ENCODE measurements at places on chromosomes 1 and 21.
A peak's percentile ranks its signal among the peaks of the same experiment; 100 is the strongest.

DNA sequence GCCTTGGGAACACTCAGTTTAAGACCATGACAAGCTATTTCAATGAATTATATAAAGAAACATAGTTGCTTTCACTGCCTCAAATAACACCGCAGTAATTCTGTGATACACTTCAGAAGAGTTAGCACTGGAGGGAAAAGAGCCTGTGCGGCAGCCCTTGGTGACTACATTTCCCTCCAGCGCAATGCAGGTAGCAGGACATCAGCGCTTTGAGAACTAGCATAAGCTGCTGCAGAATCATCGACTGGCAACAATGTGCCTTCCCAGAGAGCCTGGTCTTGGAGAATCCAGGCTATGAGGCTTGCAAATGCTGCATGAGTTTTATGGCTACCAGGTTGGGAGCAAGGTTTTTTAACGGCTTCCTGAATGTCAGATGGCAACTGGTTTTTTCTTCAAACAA lies 7.5 kb downstream of the NRIP1 start:
- DNase-seq: no peak

DNA sequence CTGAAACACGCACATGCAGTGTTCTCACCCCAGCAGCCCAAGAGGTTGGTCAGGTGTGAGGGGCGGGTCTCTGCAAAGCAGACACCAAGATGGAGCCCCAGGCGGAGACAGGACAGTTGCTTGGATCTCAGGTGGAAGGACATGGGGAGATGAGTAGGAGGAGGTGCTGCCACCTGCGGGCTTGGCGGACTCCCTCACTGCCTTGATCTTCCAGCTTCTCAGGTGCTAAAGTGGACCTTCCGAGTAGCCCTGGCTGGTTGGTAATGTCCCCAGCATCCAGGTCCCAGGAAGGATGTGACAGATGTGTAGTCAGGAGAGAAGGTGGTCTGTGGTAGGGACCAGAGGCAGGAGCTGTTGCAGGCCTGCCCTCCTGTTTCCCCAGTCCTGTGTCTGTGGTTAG lies 114.1 kb downstream of the AJAP1 start:
- no peak for DNase-seq

GRCh38 chr1:177592624-177593023 lies 377.2 kb downstream of the SEC16B start:
- DNase-seq: no peak

GRCh38 chr1:91557826-91558225 lies 57.2 kb downstream of the CDC7 start:
- no peak for DNase-seq

GRCh38 chr1:79825551-79825950 lies 819.0 kb upstream of the ADGRL4 start:
- no peak for DNase-seq

DNA sequence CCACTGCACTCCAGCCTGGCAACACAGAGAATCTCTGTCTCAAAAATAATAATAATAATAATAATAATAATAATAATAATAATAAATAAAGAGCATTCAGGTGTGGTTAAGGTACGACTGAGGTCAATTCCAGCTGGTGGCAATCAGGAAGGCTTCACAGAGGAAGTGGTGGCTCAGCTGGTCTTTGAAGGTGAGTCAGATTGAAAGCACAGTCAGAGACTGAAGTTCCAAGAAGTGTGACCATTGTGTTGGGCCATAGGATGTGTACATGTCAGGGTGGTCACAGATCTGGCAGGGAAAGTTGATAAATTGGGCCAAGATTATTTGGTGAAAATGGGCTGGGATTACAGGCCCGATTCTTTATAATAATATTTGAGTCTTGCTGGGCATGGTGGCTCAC lies 31.0 kb upstream of the MED18 start:
- DNase-seq: no peak

DNA sequence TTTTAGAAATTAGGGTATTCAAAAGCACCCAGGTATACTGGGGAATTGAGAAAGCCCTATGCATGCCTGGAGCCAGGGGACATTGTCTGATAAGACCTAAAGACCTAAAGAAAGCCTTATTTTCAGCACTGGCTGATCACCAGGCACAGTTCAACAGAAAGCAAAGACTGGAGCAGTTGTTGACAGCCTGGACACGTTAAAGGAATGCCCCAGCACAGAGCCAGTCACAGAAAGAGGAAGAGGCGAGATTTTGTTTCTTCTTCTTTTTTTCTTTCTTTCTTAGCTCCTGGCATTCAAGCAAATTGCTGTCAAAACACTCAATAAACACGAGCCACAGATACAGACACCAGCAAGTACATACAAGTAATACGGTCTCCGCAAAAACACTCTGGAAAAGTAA lies 40.4 kb downstream of the RNF187 start:
- DNase-seq: no peak

DNA sequence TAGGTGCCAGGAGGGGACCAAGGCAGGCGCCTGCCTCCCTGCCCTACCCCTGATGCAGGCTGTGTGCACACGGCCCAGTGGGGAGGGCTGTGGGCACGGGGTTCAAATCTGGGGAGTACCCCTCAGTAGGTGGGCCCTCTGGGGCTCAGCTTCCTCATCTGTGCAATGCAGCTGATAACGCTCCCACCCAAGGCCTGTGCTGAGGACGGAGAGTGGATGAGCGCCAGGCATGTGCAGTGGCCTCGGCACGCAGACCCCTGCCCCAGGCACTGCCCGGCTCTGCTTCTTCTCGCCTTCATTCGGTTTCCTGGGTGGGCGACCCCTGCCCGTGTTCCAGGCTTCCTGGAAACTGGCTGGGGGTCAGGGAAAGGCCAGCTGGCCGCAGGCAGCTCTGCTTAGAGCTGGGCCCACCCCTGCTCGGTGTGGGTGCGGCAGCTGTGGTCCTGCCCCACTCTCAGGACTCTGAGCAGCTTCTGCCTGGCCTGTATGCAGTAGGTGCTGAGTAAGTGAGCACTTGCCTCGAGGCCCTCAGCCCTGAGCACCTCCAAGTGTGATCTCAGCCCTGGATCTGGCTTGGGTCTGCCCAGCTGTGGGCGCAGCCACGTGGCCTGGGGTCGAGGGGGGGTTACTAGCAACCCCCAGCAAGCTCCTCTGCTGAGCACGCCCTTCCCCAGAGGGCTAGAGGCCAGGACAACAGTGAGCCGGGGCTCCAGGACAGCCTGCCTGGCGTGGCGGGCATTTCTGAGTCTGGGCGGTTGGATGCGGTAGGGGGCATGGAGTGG lies 11.9 kb upstream of the TNFRSF14 start:
- DNase-seq: peak; percentile 42

- DNase-seq: peak; percentile 54
Measured at GRCh38 chr1:156813750-156814570, 2.7 kb downstream of the SH2D2A start.

GRCh38 chr1:196115646-196116045 lies 492.6 kb downstream of the KCNT2 start:
- peak; percentile 53 for DNase-seq

DNA sequence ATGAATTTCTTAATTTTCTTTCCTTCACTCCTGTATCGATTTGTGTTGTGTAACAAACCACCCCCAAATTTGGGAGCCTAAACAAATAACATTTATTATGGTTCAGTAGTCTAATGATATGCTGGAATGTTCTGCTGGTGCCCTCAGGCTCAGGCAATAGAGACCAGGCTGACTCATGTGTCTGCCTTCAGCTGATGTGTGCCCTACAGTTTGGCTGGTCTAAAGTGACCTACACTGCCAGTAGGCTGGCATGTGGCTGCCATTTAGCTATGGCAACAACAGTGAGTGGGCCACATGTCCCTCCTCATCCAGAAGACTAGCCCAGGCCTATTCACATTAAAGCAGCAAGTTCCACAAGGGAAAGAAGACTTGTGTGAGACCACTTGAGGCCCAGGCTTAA lies 115.8 kb downstream of the PTPRC start:
- no peak for DNase-seq

GRCh38 chr1:48181669-48182367 lies 40.7 kb upstream of the SLC5A9 start:
- DNase-seq: no peak

GRCh38 chr21:41029571-41029970 lies 138.4 kb upstream of the BACE2 start:
- no peak for DNase-seq
